PC-3 (cell line): ENCODE measurements at places on chromosomes 5 and 9. TPM values are rescaled to one million over a fixed set of nuclear protein-coding genes. Genes with fewer than 3 reads are reported as not detected.

DNA sequence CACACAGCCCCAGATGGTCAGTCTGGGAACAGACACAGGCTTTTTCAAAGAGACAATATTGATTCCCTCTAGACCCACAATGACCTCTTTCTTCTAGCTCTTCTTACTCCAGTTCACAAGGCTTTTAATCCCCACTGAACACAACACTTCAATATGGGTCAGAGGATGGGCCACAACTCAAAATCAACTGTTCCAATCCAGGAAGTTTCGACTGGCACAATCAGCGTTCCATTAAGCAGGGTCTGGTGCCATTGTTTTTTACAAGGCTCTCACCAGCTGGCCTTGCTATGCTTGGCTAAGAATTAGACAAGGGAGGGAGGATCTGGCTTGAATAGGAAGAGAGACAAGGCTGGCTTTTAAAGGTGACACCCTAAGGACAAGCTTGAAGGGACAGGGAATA lies 199.4 kb upstream of the SLC24A2 start:
- DNase-seq, result no peak

- no peak for DNase-seq
These were observed 261.8 kb downstream of the EBF1 start for GRCh38 chr5:158837908-158838307.

GRCh38 chr9:571741-572140 lies 269.8 kb upstream of the DMRT1 start:
- DNase-seq, result no peak

DNA sequence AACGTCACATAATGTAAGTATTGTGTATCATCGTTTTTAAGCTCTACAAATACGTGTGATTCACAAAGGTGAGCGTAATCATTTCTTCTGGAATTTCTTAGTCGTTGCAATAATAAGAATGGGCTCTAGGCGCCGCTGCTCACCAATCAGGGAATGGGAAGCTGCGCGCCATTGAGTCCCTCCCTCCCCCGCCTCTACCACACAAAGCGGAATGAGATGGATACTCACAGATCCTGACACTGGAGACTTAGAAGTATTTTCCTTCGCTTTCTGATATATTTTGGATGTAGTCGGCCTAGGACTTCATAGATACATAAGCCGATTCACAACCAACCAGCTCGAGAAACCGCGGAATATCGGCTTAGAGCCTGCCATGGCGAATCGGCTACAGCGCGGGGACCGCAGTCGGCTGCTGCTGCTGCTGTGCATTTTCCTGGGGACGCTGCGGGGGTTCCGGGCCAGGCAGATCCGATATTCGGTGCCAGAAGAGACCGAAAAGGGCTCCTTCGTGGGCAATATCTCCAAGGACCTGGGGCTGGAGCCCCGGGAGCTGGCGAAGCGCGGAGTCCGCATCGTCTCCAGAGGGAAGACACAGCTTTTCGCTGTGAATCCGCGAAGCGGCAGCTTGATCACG lies at the start of gene PCDHGA11:
TSS of gene PCDHGA11 (plus strand) at position 197 of the 634 bp plus-strand sequence. CDS start at position 374, 177 bp downstream.
- DNase-seq, result no peak

DNA sequence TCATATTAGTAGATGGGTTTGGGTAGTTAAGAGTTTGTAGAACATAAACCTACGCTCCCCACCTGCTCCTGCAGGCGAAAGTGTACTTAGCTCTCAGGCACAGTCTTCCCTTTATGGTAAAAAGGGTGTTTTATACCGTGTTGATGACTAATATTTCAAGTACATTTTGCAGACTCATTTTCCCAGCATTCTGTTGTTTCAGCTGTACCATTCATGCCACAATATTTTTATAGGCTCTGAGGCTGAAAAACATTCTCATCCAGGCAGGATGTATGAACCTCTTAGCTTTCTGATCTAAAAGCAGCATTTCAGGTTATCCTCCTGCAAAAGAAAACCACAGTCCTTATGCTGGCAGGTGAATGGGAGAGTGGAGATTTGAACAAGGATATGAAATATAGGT lies 231.4 kb downstream of the NR2F1-AS1 start:
- DNase-seq, result peak; percentile 95

DNA sequence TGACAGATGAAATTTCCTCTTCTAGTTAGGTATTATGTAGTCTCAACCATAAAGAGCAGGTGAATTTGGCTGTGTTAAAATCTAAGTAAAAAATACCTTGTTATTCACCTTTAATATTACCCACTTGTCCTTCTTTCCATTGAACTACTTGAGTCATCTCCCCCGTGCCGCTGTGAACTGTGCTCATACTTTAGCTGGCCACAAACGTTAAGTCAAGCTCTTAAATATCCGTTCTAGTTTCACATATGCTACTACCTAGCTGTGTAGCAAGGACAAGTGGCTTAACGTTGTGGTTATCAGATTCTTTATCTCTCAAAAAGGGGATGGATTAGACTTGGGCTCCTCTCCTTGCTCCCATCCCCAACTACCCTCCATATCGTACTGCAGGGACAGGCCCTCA lies 110.4 kb downstream of the EFNA5 start:
- no peak for DNase-seq

- DNase-seq, result no peak
These were observed 4.4 kb upstream of the NDUFS4 start for GRCh38 chr5:53556001-53556400.

DNA sequence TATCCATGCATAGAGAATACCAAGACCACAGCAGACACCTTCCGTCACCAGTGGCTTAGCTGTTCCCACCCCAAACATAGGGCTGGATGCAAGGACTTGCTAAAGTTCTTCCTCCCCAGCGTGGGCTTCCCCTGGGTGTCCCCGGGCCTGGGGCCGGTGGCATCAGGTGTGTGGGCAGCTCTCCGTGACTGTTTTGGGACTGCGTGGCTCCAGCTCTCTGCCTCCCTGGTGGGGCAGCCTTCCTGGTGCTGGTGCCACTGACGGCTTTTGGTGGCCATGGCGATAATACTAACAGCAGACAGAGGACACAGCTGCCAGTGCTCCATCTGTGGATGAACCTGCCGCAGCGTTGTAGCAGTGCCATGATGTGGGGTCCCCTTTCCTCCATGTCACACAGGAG lies 4.9 kb downstream of the CACFD1 start:
- no peak for DNase-seq

GRCh38 chr5:171226096-171226754 lies 82.8 kb upstream of the TLX3 start:
- peak; percentile 28 for DNase-seq

DNA sequence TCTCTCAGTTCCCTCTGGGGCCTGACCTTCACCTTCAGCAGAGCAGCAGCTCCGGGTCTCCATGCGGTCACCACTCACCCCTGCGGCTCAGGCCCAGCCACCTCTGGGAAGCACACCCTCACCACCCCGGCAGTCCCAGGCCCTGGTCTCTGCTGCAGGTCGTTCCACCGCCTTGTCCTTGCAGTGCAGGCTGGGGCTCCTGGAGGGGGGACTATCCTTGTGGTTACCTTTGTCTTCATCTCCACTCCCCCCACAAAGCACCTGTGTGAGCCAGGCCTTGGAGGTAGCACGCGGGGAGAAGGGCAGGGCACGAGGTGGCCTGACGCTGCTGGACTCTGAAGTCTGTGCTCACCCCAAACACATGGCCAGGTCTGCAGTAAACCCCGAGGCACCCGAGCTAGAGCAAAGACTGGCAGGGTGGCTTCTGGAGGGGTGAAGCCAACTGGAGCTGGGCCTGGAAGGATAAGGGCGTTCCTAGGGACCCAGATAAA lies 33.2 kb upstream of the RXRA start:
- no peak for DNase-seq

DNA sequence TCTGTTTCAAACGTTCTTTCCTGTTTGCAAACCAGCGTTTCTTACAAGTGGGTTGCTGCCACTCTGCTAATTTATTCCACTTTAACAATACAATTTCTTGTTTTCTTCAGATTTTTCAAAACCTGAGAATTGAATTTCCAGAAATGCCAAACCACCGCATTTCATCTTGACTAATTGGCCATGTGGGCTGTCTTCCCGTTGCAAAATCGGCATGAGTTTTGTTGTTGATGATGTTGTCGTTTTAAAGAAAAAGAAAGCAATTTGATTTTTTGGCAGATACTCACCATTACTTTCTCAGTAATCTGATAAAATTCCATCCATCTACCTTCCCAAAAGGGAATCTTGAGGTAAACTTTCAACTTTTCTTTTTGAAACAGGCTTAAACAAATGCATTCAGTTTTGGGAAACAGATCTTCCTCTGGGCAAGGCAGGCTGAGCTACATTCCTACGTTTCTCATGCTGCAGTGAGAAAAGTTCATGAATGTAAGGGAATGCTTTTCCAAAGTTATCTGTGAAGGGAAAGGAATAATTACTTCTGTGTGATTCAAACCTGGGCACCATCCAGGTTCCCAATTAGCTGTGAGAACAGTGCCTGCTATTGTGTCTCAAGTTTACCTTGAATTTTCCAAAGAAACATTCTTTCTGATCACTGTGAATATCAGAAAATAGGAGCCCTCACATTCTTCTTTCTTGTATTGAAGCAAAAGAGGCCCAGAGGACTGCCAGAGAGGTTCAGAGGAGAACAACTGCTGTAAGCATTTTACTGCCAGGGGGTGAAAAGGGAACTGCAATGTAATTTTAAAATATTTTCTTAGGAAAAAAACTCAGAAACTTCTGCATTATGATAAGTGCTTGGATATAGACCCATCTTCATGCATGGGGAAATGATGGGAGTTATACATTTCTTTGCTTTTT lies 100.7 kb upstream of the TUT7 start:
- DNase-seq, result no peak

GRCh38 chr5:106880656-106881055 lies 790.1 kb downstream of the EFNA5 start:
- DNase-seq, result peak; percentile 86

- DNase-seq, result peak; percentile 28
These were observed 114.9 kb downstream of the TLE1 start for GRCh38 chr9:81574405-81574804.

DNA sequence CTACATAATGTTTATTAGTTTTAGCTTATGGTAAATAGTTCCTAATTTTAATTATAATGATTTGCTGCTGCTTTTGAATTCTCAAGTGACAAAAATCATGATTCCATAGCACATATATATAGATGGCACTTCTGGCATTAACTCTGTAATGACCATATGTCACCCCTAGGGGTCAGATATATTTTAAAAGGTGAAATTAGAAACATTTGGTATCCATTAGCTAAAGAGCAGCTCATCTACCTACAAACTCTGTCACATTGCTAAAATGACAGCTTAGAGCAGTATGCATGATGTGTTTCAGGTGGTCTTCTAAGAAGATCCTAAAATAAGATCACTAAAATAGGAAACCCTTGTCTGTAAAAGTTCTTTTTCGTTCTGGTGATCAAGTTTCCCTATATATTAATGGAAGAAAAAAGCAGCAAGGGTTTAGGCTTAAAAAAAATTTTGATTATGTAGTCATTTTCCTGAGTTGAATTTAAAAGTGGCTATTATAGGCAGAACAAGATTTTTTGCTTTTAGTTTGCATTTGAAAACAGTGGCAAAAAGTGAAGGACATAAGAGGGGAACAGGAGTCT lies 157.7 kb upstream of the POU5F2 start:
- DNase-seq, result peak; percentile 52

DNA sequence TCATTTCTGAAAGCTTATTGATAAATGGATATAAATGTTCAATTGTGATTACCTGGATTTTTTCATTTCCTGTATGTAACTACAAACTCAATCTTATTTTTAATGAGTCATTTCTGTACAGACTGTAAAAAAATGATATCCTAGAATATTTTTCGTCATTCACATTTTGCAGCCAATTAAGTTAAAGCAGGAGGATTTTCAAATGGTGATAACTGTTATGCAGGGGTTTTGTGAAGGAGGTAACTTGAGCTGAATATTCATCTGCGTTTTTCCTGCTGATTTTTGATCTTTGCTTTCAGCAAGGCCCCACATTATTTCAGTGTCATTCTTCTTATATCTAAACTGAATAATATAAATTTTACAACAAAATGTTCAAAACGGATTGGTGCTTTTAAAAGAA lies 74.1 kb downstream of the SLF1 start:
- DNase-seq, result no peak

GRCh38 chr5:40412771-40413170 lies 266.9 kb upstream of the PTGER4 start:
- no peak for DNase-seq

DNA sequence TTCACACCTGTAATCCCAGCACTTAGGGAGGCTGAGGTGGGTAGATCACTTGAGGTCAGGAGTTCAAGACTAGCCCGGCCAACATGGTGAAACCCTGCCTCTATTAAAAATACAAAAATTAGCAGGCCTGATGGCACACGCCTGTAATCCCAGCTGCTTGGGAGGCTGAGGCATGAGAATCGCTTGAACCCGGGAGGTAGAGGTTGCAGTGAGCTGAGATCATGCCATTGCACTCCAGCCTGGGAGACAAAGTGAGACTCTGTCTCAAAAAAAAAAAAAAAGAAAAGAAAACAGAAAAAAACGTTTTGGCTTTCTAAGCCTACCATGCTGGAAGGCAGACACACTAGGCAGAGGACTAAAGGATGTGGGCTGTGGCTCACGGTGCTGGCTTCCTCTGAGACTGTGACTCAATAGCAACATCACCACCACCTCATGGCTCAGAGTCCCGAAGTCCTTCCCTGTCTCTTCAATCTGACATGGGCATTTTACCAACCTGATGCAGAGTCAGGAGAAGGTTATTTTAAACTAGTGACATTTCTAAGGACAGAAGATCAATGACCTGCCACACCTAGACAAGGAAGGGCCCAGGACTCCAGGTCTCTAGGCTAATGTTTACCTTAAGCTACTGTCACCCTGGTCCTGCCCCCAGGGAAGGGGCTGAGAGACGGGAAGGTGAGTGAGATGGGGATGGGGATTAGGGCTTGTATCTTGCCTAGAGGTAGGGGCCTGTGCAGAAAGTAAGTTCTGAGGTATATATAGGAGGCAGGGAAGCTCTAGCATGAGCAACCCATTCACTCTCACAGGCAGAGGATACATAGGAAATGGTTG lies 3.7 kb downstream of the ECSCR start:
- peak; percentile 59 for DNase-seq

GRCh38 chr9:136249877-136250559 lies 4.4 kb upstream of the QSOX2 start:
- no peak for DNase-seq

GRCh38 chr9:2657427-2657826 lies 35.8 kb downstream of the VLDLR start:
- no peak for DNase-seq

GRCh38 chr9:107348836-107349235 lies 65.8 kb downstream of the RAD23B start:
- DNase-seq, result no peak

GRCh38 chr5:122111460-122111859 lies 17.9 kb upstream of the ZNF474 start:
- no peak for DNase-seq

GRCh38 chr5:174625591-174626350 lies 98.6 kb upstream of the MSX2 start:
- no peak for DNase-seq

The SLC6A3 gene
- not detected in 2 replicates for total RNA-seq

The CDX1 gene
- total RNA-seq, result not detected in 2 replicates

The CNTNAP3 gene
- total RNA-seq, result 26.3 and 38.0 TPM in 2 replicates

The C1QTNF2 gene
- 0.04 and 0.17 TPM in 2 replicates for total RNA-seq

The ADAM19 gene
- 115 and 130 TPM in 2 replicates for total RNA-seq

The CCL19 gene
- total RNA-seq, result not detected in 2 replicates

The UAP1L1 gene
- total RNA-seq, result 5.0 and 6.4 TPM in 2 replicates

The C9orf43 gene
- total RNA-seq, result 0.29 and 0.52 TPM in 2 replicates

The OTP gene
- not detected in 2 replicates for total RNA-seq
